ENCODE measurements at places on chromosomes 1 and 21. TPM values are rescaled to one million over a fixed set of nuclear protein-coding genes. Genes with fewer than 3 reads are reported as not detected.

DNA sequence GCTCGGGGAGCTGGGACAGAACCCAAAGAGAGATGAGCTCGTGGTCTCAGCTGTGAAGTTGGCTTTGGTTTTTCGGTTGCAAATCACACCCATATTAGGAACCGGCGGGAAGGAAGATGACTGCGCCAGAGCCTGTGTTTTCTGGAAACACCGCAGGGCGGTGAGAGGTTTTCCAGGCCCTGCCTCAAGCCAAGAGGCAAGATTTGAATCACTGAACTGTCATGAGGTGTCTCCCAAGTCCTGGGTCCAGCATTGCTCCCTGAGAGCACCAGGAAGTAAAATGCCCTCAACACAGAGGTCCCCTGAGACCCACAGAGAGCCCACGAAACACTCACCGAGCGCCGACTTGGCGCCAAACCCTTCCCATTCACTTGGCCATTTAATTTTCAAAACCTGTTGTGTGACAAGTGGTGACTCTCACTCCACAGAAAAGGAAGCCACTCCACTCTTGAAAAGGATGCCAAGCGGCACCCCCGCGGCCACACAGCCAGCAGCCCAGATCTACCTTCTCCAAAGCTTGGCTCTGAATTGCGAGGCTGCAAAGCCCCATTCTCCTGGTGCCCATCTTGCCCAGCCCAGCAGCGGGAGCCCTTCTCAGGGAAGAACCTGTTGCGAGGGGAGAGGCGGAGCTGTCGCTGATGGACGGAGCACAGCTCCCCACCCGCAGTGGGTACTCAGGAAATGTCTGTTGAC, 99.0 kb upstream of the RUNX3 start:
- DNase-seq = peak; percentile 36

GRCh38 chr1:247441606-247442005, 16.3 kb downstream of the OR2B11 start:
- no peak for DNase-seq

- no peak for DNase-seq
Measured at GRCh38 chr1:22119626-22120468, 23.1 kb downstream of the WNT4 start.

DNA sequence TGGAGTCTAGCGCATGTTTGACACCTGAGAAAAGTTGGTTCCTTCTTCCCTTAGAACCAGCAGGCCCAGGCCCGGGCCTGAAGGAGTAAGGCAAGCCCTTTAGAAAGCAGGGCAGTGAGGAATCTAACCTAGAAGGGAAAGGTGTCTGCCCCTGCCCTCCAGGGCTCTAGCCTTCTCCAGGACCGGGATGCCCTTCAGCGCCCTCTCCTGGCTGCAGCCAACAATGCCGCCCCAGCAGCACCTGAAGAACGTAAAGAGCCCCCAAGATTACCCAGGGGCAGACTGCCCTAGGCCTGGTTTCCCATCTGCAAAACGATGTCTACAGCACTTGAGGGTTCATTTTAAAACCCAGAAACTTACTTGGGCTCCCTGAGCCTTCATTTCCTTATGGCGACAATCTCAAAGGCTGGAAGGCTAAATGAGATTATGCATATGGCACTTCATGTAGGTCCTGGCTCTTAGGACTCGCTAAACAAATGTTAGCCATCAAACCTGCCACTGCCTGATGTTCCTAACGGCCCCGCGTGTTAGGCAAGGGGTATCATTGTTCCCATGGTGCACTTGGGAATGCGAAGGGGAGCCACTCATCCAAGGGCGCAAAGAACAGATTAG, 106.7 kb upstream of the KLHDC7A start:
- no peak for DNase-seq

- DNase-seq = peak; percentile 24
Measured at GRCh38 chr21:46637952-46638746, 2.7 kb downstream of the PRMT2 start.

DNA sequence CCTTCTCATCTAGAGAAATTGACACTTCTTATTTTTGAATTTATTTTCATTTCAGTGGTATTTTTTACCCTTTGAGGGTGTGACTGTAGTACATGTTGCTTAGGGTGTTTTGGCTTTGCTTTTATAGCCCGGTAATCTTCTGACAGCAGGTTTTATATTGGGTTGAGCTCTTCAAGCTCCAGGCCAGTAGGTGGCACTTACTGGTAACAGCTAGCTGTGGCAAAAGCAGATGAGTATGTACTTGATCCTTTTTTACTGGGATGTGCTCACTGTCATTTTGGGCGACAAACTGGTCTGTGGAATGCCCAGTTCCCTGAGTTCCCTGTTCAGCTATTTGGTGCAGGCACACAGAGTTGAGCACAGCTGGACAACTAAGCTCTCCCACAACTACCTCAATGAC, 916.2 kb upstream of the B3GALT2 start:
- no peak for DNase-seq

DNA sequence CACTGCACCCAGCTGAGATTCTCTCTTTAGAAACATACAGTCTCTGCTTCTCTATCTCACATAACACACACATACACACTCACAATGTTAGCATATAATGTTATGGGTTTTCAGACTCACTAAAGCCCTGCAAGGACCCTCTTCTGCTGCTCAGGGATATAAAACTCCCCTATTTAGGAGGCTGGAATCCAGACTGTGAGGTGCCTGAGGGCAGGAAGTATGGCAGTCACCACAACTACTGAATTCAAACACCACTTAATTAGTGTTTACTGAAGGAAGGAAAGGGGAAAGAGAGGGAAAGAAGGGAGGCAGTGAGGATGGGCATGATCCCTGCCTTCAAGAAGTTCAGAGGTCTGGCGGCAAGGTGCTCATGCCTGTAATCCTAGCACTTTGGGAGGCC, 7.8 kb upstream of the CDK18 start:
- no peak for DNase-seq

- no peak for DNase-seq
Measured at GRCh38 chr1:211517006-211517405, 25.0 kb upstream of the RD3 start.

B3GALT2 gene
- not detected for total RNA-seq

MROH9 gene
- not detected for total RNA-seq
